Hematopoietic multipotent progenitor cell treated with erythropoietin and hydrocortisone succinate and interleukin-3 and kit ligand, for 8 days (in vitro differentiated cells): ENCODE measurements at places on chromosomes 2 and 18.

- peak; percentile 88 for DNase-seq
Measured at GRCh38 chr2:201406077-201406662, 45.1 kb downstream of the TRAK2 start.

GRCh38 chr18:29164020-29164706 lies 987.2 kb upstream of the CDH2 start:
- DNase-seq, result no peak

DNA sequence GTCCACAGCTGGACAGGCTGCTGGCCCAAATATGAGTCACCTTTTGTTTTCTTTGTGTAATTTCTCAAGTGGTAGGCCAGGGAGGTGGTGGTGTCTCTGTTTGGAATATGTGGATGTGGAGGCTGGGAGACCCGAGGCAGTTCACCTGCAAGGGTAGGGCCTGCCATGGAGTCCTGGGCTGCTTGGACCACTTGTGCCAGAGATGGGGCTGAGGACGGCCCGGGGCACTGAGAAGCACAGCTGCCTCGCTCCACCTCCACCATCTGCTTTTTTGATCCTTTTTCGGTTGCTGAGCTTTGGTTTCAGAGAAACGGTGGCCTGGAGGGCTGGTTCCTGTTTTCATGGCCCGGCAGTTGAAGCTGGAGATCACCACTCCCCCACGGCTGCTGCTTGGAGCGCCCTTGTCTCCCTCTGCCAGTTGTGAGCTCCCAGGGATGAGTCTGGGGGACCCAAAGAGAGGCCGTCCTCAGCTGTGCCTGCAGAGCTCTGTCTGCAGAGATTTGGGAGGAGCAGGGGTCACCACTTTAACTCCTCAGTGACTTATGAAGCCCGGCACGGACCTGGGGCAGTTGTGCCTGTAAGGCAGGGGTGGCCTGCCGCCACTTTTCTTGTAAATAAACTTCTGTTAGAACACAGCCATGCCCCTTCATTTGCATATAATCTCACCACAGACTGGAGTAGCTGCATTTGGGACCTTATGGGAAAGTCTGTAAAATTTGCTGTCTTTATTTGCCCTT lies 67.6 kb upstream of the MCFD2 start:
- DNase-seq, result peak; percentile 53

DNA sequence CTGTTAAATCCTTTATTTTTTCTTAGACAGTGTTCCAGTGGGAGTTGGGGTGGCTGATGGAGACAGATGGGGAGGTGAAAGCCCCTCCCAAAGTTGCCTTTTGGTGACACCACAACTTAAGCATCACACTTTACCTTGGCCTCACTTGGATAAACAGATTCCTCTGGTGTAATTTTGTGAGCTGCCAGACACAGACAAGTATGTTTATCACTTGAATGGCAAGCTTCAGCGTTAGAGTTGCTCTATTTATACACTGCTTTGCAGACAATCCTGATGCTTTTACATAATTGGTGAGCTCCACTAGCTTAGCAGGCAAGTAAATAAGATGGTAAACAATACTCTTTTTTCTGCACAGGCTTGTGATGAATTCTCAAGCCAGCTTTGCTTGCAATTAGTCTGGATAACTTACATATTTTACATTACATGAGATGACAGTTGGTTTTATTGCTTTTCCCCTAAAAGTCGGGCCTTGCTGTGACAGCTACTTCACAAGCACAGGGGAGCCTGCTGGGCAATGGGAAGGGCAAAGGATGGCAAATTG lies 226.2 kb downstream of the SLC8A1 start:
- DNase-seq, result no peak

DNA sequence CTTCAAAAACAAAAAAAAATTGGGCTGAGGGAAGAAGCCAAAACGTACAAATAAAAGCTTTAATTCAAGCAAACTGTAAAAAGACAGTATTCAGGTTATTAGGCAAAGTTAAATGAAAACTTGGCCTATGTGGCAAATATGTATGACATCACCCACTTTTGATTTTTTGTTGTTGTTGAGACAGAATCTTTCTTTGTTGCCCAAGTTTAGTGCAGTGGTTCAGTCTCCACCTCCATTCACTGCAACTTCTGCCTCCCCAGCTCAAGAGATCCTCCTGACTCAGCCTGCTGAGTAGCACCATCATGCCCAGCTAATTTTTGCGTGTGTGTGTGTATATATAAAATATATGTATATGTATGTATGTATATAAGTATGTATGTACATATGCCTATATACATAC lies 440.4 kb upstream of the NRXN1 start:
- no peak for DNase-seq

DNA sequence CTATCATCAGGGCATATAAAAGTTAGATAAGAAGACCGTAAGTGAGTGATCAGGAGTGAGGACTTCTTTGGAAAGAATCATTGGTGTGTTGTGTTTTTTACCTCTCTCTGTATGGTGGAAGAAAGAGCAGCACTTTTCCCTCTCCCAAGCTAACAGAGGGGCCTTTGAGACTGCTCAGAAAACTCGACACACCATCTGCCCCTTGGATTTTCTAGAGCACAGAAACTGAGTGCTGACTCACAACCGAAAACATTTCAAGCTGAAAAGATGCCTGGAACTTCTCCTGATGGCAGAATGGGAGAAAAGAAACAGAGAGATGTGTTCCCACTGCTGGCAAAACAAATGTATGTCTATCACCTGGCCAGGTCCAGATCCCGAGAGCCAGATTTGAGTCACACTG lies 156.6 kb downstream of the DNAH7 start:
- DNase-seq, result no peak

- DNase-seq, result no peak
Measured at GRCh38 chr18:53749766-53750165, 474.7 kb downstream of the MBD2 start.

DNA sequence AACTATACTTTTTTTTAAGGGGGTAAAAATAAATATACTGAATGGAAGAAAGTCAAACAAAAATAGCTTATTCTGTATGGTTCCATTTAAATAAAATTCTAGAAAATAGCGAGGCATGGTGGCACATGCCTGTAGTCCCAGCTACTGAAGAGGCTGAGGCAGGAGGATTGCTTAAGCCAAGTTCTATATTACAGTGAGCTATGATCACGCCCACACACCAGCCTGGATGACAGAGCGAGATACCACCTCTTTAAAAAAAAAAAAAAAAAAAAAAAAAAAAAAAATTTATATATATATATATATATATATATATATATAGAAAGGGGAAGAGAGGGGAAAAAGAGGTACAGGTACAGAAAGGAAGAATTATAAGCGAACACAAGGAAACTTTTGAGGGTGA lies 77.7 kb downstream of the MEMO1 start:
- peak; percentile 48 for DNase-seq

DNA sequence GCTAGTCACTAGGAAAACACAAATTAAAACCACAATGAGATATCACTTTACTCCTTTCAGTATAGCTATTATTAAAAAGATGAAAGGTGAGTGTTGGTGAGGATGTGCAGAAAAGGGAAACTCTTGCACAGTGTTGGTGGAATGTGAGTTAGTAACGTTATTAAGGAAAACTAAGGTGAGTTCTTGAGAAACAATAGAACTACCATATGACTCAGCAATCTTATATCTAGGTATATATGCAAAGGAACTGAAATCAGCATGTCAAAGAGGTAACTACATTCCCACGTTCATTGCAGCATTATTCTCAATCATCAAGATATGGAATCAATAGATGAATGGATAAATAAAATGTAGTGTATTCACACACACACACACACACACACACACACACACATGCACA lies 117.3 kb upstream of the HNMT start:
- no peak for DNase-seq

DNA sequence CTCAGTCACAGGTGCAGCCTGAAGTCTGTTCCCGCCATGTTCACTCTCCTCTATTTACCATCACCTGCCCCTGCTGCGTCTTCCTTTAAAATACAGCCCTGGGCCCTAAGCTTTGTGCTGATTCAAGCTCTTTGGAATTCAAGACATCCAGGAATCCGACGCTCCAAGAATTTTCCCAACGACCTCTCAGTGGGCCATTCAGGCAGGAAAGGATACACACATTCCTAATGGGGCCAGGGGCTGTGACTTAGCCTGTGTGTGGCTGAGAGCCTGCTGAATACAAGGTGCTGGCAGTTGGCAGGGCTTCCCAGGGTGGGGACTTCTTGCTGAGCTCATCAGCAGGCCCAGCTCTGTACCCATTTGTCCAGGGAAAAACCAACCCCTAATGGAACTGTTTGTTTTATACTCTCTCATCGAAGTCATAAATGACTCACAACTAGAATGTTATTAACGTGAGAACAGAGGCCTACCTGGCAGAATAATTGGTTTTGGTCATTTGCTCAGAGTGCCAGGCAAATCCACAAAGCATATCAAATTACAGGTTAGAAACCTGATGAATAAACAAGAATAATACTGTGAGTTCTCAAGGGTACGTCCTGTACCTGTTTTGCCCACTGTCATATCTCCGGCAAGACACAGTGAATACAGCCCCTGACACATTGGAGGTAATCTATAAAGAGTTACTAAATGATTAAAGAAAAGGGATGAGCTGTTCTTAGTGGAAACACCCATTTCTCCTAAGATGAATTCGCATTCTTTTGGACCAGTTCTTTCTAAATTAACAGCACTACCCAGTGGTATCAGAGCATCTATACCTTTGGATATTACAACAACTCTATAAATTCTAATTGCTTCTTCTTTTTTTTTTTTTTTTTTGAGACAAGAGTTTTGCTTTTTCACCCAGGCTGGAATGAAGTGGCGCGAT lies 12.6 kb upstream of the KCMF1 start:
- no peak for DNase-seq

DNA sequence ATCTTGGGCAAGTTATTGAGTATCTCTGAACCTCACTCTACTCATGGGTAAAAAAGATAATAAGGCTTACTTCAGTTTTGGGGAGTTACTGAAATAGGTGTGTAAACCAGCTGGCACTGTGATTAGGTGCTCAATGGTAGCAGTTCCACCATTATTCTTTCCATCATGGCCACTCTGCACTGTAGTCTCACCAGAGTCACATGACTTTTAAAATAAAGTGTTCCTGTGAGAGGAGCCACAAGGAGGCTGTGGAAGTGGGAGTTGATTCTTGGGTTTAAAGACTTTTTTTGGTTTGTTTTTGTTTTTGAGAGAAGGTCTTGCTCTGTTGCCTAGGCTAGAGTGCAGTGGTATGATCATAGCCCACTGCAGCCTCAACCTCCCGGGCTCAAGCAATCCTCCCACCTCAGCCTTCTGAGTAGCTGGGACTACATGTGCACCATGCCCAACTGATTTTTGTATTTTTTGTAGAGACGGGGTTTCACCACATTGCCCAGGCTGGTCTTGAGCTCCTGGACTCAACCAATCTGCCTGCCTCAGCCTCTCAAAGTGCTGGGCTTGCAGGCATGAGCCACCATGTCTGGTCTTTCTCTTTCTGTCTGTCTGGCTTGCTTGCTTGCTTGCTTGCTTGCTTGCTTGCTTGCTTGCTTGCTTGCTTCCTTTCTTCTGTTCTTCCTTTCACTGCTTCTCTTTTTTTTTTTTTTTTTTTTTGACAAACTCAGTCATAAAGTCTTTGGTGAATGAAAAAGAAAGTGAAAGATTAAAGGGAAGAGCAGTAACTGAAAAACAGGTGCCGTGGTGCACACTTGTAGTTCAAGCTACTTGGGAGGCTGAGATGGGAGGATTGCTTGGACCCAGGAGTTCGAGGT lies 21.2 kb upstream of the ACVR1 start:
- no peak for DNase-seq

- DNase-seq, result no peak
Measured at GRCh38 chr2:45259547-45260160, 250.4 kb upstream of the SIX2 start.

- DNase-seq, result no peak
Measured at GRCh38 chr2:107964185-107964584, 22.1 kb upstream of the SLC5A7 start.

DNA sequence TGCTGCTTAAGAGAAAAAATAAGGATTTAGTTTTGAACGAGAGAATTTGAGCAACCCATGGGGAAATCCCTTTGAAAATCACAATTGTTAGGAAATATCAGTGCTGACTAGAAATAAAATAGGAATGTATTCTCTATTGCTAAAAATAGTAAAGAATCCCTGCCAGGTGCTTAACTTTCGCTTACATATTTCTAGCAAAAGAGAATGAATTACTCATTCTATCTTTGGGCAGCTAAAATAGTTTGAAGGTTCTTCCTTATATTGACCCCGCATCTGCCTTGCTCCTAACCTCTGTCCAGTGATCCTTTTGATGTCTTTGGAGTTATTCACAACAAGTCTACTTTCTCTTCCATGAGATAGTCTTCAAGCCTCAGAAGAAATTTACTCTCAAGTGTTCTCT lies 103.8 kb downstream of the PLCL1 start:
- no peak for DNase-seq

GRCh38 chr2:224520064-224520463 lies 65.1 kb downstream of the CUL3 start:
- no peak for DNase-seq

GRCh38 chr2:134726645-134727044 lies 7.8 kb upstream of the TMEM163 start:
- no peak for DNase-seq

GRCh38 chr18:2303517-2304238 lies 267.6 kb downstream of the METTL4 start:
- DNase-seq, result no peak

DNA sequence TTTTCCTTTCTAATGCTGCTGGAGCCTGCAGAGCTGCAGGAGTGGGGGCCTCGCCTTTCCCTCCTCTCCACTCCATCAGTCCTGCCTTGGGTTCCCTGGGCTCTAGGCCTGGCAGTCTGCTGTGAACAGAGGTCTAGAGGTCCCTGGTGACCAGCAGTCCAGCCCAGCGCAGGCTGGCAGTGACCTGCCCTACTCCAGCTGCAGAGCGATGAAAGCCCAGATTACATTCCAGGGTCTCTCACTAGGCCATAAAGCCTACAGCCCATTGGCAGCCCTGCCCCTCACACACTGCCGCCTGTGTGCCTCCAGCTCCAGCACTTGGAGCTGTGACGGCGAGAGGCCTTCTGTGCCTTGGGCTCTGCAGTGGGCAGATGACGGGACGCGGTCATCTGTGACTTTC lies 14.8 kb upstream of the MAL start:
- no peak for DNase-seq

GRCh38 chr2:194723446-194723845 lies 933.6 kb upstream of the SLC39A10 start:
- no peak for DNase-seq

GRCh38 chr2:224893848-224894247 lies 148.4 kb downstream of the DOCK10 start:
- no peak for DNase-seq

GRCh38 chr2:47174733-47175361 lies 19.7 kb upstream of the STPG4 start:
- DNase-seq, result peak; percentile 79

DNA sequence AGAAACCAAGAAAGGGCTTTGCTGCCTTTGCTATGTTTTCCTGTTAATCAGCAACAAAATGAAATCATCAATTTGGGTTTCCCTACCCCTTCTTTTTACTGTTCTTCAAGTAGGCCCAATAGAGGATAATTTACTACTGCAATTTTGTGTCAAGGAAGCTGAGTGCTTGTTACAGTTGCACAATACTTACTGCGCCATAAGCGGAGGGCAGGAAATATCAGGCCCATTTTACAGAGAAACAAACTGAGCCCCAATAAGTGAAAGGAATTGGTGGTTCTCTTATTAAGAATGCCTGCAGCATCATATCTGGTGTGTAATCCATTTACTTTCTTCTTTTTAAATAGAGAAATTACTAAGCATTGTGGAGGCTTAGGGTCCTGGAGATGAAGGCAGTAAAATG lies 9.3 kb upstream of the LBH start:
- no peak for DNase-seq
